ENCODE measurements at places on chromosomes 11 and 22.

GRCh38 chr11:111514216-111515031, at the start of gene HOATZ:
Gene HOATZ, plus strand, starts transcription at chr11:111514778. Its CDS starts 7 bp downstream, at chr11:111514785.
- DNase-seq: peak; percentile 92

- DNase-seq: no peak
Measured at GRCh38 chr11:133176748-133177147, 355.6 kb downstream of the OPCML start.

- no peak for DNase-seq
Measured at GRCh38 chr11:117705866-117706265, 91.2 kb downstream of the DSCAML1 start.

DNA sequence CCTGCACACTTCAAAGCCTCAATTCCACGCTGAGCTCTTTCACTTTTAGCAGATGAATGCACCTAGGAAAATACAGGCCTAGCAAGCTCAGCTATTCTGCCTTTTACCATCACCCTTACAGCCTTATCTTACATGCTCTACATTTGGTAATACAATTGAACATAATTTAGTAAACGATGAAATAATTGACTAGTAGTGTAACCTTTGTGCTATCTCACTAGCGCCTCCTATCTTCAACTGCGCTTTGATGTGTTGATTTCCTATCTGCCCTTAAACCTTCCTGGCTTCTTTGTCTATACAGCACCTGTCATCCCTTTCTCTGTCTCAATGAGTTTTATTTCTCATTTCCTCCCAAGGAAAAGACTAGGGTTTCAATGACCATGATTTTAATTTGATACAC, 149.7 kb downstream of the LRRC4C start:
- no peak for DNase-seq

GRCh38 chr11:87954476-87954875, 220.8 kb downstream of the RAB38 start:
- no peak for DNase-seq

- no peak for DNase-seq
Measured at GRCh38 chr11:60912851-60913528, 968 bp upstream of the TMEM109 start.

DNA sequence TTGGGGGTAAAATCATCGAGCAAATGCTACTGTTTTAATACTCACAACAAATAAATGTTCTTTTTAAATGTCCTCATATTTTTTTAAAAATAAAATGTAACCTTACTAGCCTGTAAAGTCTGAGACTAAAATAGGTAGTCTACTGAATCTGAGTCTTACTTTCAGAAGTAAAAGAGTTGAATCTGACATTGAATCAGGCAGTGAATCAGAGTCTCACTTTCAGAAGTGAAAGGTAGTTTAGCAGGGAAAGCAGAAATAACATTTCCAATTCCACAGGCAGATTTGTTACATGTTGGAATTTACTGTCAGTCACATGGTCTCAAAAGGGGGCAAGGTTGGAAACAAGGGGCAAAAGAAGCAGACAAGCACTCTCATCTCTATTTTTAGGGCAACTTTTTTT, 143.0 kb downstream of the ELP4 start:
- no peak for DNase-seq

DNA sequence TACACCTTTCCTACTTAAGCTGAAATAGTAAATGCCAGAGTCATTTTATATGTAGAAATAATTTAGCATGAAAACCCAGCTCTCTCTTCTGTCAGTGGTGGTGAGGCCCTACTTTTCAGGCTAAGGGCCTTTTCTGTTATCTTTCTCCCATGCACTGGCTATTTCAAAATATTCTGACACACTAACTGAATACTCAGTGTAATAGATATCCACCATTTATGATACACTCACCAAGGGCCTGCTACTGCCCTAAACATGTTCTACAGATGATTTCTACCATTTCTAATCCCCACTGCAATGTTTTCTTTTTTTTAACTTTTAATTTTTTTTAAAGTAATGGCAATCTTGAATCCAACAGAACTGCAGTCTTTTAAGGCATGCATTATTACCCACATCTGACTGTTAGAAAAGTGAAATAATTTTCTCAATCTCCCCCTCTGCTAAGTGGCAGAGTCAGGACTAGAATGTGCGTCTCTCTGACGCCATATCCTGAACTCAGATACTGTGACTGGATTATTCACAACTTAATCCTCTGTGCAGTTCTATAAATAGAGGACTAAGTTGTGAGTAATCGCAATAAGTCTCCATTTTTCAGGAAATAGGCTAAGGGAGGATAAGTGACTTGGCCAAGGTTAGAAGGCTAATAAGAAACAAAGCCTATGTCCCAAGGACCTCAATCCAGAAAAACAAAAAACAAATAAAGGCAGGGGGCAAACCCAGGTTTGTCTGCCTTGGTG, 44.0 kb downstream of the GRAMD1B start:
- peak; percentile 81 for DNase-seq

GRCh38 chr11:116973270-116973669, 125.0 kb downstream of the SIK3 start:
- no peak for DNase-seq

DNA sequence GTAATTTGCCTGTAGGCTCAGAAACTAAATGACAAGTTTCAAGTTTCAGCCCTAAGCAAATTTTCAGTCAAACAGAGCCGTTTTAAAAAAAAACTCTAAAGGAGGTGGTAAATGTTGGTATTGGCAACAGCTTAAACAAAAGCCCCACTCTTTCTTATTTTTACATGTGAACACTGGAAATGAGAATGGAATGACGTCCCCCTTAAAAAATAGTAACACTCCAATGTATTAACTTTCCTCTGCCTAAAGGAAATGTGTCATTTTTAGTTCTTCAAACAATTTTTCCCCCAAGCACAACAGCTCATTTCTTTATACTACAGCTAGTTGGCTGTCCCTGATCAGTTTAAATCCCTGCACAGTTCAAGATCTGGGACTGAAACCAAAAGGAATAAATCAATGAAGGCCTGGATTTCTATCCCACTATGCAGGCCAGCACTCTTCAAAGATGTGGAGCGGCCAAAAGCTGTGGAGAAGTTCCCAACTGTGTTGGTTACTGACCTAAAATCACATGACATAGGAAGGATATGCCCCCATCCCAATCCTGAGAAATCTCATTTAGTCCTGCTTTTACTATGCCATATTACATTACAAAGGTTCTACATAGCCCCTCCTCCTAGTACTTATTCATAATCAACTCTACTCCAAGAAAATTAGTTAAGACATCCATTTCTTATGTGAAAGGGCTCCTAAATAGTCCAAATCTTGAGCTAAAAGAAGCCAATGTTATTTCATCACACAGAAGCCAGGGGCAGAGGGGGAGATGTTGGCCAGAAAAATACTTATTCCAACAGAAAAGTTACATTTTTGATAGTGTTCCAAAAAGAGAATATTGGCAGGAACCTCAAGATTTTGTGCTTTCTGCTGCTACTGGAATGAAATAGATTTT, 95.9 kb downstream of the CADM1 start:
- no peak for DNase-seq

GRCh38 chr22:26172389-26172990, 3.2 kb downstream of the SEZ6L start:
- DNase-seq: peak; percentile 40

GRCh38 chr11:2804189-2804588, 81.4 kb downstream of the CDKN1C start:
- no peak for DNase-seq

- DNase-seq: no peak
Measured at GRCh38 chr11:120061761-120062560, 76.0 kb downstream of the TRIM29 start.
